Activated B cell treated with CpG ODN at 0.5 μM for 24 hours (primary cell): ENCODE measurements at places on chromosomes 4 and X. TPM values are rescaled to one million over a fixed set of nuclear protein-coding genes. Genes with fewer than 3 reads are reported as not detected.

GRCh38 chr4:147482281-147482680 is 1.4 kb downstream of the EDNRA start:
- no peak for DNase-seq

GRCh38 chr4:123443401-123444289 is 47.0 kb downstream of the SPRY1 start:
- DNase-seq = no peak

DNA sequence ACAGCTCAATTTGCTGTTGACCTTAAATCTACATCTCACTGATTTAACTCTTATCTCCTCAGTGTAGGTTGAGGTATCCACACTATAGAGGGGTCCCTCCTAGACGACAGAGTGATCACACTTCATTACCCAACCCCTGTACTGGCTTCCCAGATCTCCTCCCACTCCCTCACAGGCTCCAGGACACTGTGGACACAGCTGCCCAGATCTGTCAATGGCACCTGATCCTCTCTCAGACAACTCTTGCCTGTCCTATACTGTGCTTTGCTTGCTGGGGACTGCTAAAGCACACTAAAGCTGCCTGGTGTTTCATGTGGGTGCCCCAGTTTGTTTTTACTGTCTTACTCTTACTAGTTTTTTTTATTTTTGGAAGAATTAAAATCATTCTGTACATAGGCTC is 27.9 kb downstream of the RAB40AL start:
- DNase-seq = no peak

DNA sequence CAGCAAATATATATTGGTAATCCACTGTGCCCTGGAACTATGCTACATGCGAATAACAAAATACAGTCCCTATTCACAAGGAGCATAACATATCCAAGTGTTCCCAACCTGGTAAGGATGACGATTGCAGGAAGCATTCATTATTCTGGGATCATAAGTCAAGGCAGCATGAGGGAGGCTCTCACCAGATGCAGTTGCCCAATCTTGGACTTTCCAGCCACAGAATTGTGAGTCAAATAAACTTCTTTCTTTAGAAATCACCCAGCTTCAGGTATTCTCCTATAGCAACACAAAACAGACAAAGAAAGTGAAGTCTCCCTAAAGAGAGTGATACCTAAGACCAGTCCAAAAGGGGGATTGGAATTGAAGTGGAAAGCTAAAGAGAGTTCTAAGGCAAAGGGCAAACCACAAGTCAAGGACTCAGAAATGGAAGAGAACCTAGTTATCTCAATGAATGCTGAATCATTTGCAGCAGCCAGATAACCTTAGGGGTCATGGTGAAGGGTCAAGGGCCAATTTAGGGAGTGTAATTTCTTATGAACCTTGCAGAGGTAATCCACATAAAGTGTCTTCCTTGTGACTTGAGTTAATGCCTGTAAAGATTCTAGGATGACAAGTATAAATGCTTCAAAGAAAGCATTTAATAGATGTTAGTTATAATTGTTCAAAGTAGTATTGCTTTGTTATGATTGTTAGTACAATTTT is 103.1 kb upstream of the PCDH7 start:
- no peak for DNase-seq

GRCh38 chr4:123304151-123304964 is 92.2 kb upstream of the SPRY1 start:
- no peak for DNase-seq

- no peak for DNase-seq
Observed at GRCh38 chrX:9829308-9830267, 43.4 kb downstream of the SHROOM2 start.

GRCh38 chr4:26183017-26183416 is 137.8 kb upstream of the RBPJ start:
- DNase-seq = no peak

GRCh38 chr4:55303760-55304165 is 42.3 kb upstream of the SRD5A3 start:
- DNase-seq = no peak

The NHS gene
- total RNA-seq = not detected in 2 replicates

The VCX3A gene
- not detected in 2 replicates for total RNA-seq

The ADGRL3 gene
- total RNA-seq = not detected in 2 replicates

The DMD gene
- 18.5 and 22.9 TPM in 2 replicates for total RNA-seq

The SLAIN2 gene
- 50.8 and 62.1 TPM in 2 replicates for total RNA-seq

The USP27X gene
- 2.3 and 2.8 TPM in 2 replicates for total RNA-seq

The STATH gene
- total RNA-seq = not detected in 2 replicates

The GBA3 gene
- total RNA-seq = not detected in 2 replicates

The MSX1 gene
- total RNA-seq = not detected in 2 replicates

The UGT2B7 gene
- total RNA-seq = not detected in 2 replicates

The ENAM gene
- 0.10 TPM in 1 of 2 replicates, not detected in the other for total RNA-seq

The GAB1 gene
- 11.9 and 12.0 TPM in 2 replicates for total RNA-seq
